DMS79 (cell line): ENCODE measurements at places on chromosomes 4 and X.

DNA sequence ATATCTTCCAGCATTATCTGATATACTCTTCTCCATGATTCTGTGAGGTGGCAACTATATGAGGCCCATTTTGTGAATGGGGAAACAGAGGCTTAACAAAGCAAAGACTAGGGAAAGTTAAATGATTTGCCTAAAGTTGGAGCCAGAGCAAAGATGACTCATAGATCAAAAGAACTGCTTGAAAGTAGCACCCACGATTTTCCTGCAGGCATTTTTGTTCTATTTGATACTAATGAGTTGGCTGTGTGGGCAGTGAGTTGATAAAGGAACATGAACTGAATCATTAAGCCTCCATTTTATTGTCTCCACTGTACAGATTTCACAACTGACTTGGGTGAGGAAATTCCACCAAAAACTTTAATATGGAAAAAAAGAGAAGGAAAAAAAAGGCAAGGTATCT lies 138.9 kb upstream of the IGFBP7 start:
- DNase-seq = no peak

- DNase-seq = no peak
Measured at GRCh38 chr4:77310931-77311330, 153.9 kb downstream of the CCNG2 start.

GRCh38 chr4:185395238-185395955 lies at the start of gene LRP2BP:
Gene LRP2BP, minus strand, starts transcription at chr4:185395924. Its CDS starts 17,738 bp downstream, at chr4:185378186.
- peak; percentile 35 for DNase-seq

- DNase-seq = no peak
Measured at GRCh38 chr4:76963131-76963750, 13.7 kb downstream of the SEPTIN11 start.

DNA sequence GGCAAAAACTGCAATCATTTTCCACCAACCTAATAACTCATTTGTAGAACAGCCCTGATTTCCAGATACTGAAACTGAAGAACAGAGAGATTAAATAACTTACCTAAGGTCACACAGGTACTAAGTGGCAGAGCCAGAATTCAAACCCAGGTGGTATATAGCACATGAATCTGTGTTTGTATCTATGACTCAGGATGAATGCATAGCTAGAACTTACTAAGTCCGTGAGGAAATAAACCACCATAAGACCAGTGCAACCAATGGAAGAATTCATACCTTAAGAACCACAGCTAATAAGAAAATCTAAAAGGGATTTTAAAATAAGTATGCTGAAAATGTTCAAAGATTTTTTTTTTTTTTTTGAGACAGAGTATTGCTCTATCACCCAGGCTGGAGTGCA lies 1.5 kb upstream of the PLAC1 start:
- no peak for DNase-seq

DNA sequence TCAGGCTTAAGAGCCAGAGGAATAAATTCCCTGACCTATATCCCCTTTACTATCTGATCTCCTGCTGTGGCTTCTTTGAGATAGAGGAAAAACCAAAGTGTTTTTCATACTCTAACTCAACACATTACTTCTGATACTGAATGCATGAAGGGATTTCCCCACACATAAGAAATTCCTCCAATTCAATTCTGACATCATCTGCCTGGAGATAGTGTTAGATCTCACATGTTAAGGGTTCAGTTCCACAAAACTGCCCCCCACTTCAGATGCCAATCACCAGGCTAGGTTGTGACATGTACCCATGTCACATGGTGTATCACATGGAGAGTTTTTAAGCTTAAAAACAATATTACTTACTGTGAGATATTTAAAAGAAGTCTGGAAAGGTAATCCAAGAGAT lies 46.8 kb downstream of the GSTCD start:
- DNase-seq = no peak
